GM03348 (cell line): ENCODE measurements at places on chromosomes 3 and 15.

DNA sequence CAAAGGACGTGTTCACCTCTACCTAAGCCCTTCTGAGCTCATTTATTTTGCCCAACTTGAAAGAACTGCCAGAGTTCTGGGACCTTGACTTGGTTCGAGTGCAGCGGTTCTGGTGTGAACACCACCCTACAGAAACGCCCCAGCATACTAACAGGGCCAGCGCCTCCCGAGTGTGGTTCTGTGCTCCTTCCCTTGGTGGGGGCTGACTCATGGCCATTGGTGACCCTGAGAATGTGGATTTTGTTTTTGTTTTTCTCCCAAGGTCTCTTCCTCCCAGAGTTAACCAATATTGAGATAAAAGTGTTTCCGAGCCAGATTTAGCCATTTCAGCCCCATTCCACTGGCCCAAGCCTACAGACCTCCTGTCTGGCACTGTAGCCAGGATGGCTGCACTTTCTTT, 27.9 kb downstream of the SEMA7A start:
- no peak for DNase-seq

GRCh38 chr15:28974142-28974541, 88.4 kb downstream of the APBA2 start:
- DNase-seq: no peak

DNA sequence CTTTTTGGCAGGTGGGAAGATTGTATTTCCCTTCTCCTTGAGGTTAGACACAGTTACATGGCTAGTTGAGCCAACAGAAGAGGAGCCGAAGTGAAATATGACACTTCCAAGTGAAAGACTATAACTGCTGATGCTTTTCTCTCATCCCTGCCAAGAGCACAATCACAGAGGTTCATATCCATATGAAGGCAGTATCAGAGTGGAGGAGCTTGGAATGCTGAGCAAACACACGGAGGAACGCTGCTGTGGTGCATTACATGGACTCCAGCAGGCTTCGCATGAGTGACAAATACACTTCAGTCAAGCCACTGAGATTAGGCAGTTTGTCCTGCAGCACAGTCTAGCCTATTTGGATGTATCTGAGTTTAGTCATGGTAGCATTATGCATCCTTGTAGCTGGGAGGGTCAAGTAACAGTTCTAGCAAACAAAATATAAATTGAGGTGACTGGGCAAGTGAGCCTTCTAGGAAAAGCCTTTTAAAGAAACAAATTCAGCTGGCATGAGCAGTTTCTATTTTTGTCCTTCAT, 5.4 kb downstream of the IQCF6 start:
- no peak for DNase-seq

- DNase-seq: no peak
Measured at GRCh38 chr3:36943601-36944000, 1.3 kb downstream of the TRANK1 start.

DNA sequence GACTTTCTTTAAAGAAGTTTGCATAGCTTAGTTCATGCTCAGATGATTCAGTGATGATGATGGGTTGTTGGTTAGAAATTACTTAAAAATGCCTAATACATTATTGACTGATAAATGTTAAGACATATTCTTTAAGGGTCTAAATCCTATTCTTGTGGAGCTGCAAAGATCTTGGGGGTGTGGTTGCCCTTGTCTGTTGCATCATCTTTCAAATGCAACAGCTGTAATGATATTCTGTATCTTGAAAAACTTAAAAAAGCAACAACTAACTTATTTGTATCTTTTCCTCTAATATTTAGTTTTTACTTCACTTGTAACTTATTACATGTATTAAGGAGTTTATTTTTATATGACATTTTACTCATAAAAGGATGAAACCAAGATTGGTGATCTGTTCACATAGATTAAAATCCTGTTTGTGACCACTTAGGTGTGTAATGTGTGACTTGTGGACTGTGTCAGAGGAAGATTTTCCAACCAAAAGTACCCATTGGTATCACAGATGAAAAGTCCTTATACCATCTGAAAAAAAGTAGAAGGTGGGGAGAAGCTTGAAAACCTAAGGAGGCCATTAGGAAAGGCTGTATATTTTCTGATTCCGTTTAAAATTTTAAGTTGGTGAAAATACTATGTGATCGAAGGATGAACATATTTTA, 142.8 kb downstream of the IGF1R start:
- no peak for DNase-seq

DNA sequence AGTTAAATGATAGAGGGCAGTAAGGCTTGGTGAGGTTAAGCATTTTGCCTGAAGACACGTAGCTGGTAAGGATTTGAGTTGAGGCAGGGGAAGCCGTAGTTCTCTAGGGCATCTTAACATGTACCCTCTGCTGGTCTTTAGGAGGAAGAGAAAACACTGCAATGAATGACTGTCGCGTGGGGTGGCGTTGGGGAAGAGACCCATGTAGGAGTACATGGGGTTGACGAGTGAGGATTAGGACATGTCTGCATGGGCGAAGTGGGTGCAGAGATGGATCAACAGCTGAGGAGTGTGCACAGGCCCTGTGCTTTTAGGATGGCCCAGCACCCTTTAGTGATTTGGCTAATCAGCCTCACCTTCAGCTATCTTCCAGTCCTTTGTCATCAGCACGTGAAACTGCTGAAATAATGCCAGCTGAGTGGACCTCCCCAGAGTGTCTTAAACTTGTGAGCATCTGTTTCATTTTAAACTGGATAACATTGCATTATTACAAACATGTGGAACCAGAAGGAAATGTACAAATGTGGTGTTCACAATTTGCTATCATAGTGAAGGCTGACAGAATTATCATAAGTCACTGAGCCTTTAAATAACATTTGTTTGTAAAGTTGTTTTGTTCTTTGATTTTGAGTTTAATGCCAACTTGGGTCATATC, 15.3 kb downstream of the P2RY14 start:
- peak; percentile 36 for DNase-seq

GRCh38 chr3:177946497-177946896, 589.7 kb upstream of the KCNMB2 start:
- peak; percentile 27 for DNase-seq

DNA sequence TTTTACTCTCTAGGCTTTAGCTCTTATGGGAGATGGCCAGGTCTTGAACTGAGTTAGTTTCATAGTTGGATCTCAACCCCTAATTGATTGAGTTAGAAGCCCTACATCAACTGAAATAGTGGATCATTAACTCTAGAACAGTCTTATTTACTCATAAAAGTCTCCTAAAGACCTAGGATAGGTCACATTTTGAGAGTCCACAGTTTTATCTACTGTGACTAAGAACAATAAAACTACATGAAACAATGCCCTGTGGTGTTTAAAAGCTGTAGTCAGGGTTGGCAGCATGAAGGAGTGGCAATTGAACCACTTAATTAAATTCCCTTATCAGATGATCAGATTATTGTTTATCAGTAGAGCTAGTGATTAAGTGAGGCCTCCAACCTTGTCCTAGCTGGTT, 22.2 kb upstream of the IDH2 start:
- no peak for DNase-seq

DNA sequence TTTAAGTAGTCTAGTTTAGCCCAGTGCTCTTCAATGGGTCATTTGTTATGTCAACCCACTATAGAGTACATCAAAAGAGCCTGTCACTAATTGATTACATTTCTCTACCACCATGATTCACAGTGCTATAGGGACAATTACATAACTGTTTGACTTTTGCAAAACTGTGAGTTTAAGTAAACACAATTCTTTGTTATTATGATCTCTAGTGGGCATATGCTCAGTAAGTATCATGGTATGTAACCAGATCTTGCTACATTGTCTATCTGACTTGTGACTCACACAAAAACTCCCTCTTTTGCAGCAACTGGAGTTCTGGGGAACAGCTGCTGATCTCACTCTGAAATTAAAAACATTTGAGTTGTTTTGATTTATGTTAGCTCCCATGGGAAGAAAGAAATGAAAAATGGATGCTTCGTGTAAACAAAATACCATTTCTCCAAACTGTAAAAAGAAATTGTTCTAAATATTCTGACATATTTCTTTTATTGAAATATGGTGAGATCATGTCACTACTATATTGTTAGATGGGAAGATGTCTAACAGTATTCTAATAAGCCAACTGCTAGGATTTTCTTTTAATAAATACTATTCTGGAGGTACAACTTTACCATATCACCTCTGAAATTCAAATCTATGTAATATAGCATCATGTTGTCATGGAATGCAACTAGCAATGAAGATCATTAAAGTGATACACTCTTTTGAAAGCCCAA, 470.4 kb downstream of the ROBO1 start:
- peak; percentile 75 for DNase-seq

GRCh38 chr3:147730284-147730683, 321.1 kb downstream of the ZIC1 start:
- DNase-seq: no peak

GRCh38 chr3:195160257-195160898, 110.6 kb downstream of the XXYLT1 start:
- DNase-seq: peak; percentile 77

DNA sequence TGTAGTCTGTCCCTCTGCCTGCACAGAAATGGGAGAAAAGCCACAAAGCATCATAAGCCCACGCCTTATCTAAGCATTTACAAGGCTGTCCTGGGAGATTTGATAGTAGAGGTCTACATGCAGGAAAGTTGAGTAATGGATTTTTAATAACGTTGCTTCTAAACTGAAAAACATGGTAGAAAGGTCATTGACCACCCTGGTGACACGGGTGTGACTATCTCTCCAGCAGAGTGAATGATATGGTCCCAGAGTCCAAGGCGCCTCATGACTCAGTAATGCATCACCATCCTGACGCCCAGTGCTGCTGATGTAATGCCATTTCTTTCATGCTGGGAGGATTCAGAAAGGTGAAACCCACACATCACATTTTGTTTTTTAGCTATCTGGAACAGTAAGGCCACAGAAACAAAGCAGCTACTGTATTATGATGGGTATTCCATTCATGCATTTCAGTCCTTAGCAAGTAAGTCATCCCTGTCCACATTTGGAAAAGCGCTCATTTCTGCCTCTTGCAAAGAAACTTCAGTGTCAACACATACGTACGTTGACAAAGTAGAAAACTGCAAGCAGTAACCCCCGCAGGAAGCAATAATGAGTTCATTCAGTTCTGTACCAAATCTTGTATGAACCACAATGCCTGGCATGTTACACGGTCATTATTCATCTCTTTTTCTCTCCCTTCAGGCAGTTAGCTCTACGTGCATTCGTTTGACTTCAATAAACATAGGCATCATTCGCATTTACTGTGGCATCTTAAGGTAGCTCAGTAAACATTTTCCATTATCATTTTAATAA, 483.5 kb downstream of the GABRG3 start:
- no peak for DNase-seq

DNA sequence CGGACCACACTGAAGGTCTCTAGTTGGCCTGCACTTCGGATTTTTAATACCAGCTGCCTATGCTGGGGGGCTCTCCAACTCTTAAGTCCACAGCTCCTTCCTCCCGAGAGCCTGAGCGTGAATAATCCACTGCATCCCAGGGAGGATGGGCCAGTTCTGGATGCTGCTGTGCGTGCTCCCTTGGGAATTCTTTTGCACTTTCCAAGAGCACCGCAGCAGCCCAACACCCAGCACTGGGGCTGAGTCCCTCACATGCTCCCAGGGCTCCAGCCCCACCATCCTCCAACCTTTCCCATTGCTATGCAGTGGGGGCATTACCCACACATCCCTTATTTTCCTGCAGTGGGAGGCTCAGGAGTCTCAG, 136.4 kb upstream of the IQSEC1 start:
- no peak for DNase-seq
